Neural crest cell (in vitro differentiated cells): ENCODE measurements at places on chromosomes 13 and 19.

GRCh38 chr13:113533161-113533840 lies 42.8 kb upstream of the DCUN1D2 start:
- no peak for DNase-seq

- DNase-seq = no peak
These were observed 313.2 kb downstream of the UQCRFS1 start for GRCh38 chr19:28899703-28900102.

GRCh38 chr19:41965106-41965505 lies 6.0 kb upstream of the RABAC1 start:
- DNase-seq = no peak

DNA sequence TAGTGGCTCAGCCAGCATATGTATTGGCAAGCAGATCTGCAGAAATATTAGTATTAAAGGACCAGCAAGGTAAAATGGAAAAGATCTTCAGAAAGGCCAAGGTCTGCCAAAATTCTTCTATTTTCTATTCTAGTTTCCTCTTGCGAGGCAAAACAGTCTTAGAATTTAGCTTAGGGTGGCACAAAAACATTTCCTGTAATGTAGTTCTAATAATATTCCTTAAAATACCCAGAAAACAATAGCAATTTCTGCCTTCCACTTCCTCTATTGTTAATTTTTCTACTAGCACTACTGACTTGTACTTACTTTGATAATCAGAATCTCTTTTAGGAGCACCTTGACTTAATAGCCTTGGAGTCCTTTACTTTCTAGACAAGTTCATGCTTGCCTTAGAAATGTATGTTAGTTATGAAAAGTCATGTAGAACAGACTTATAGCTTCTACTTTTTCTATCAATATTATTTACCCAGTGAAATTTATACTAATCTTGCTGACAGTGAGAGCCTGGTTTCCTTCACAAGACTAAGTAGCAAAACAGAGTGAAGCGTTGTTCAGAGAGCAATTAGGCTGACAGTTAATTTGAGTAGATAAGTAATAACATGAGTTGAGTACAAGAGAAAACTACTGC lies 23.9 kb upstream of the LPAR6 start:
- no peak for DNase-seq

DNA sequence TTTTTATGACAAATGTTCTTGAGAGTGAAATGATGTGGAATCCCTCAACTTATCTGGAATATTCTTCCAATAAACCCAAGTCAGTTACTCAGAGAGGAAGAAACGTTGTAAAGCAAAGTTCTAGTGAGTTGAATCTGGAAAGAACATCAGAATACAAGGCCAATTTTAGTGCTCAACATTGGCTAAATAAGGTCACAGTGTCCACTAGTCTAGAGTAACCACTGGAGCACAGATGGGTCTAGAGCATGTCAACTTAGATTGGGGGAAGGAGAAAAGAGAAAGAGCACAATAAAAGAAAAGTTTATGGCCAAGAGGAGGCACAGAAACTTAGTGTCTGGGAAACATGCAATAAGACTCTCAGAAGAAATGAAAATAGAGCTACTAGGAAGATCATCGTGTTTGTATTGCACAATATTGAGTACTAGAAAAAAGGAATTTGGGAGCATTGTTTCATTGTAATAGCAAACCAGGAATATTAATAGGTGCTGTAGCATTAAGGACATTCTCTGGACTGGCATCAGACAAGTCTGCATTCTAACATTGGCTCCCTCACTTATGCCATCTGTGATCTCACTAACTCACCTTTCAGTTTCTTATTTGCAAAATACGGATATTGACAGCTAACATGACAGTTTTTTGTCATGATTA lies 1318.5 kb downstream of the PCDH9 start:
- DNase-seq = no peak

- peak; percentile 51 for DNase-seq
These were observed 957 bp upstream of the CCDC194 start for GRCh38 chr19:17394891-17395415.

GRCh38 chr13:58883405-58883804 lies 1251.9 kb downstream of the PCDH17 start:
- DNase-seq = no peak

- peak; percentile 9 for DNase-seq
These were observed 37.1 kb upstream of the RNF113B start for GRCh38 chr13:98214008-98214643.
